ENCODE measurements at places on chromosomes 11 and 22. TPM values are rescaled to one million over a fixed set of nuclear protein-coding genes. Genes with fewer than 3 reads are reported as not detected.

GRCh38 chr22:40051322-40051721 is 56.6 kb downstream of the FAM83F start:
- no peak for DNase-seq

GRCh38 chr22:21939461-21939913 is 13.2 kb downstream of the PPM1F start:
- no peak for DNase-seq

GRCh38 chr22:23467721-23468294 is 112.3 kb downstream of the IGLL1 start:
- DNase-seq = no peak

DNA sequence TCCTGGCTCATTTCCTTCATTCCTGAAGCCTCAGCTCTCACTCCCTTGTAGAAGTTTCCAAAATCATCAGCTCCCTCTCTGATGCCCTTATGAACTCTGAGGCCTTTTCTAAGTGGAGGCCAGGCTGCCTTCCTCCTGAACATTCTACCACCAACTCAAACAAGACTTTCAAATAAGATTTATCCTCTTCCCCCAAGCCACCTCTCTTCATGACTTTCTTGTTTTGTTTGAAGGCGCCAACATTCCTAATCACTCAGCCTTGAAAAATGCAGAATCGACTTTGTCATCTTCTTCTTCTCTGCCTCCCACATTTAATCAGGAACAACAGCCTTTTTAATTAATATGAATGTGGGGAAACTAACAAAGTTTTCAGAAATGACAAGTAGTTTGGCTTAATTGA is 927.9 kb downstream of the OPCML start:
- no peak for DNase-seq

- no peak for DNase-seq
These were observed 544.5 kb upstream of the ANO3 start for GRCh38 chr11:25787416-25787815.

- no peak for DNase-seq
These were observed 16.0 kb downstream of the FZD4 start for GRCh38 chr11:86938900-86939880.

DNA sequence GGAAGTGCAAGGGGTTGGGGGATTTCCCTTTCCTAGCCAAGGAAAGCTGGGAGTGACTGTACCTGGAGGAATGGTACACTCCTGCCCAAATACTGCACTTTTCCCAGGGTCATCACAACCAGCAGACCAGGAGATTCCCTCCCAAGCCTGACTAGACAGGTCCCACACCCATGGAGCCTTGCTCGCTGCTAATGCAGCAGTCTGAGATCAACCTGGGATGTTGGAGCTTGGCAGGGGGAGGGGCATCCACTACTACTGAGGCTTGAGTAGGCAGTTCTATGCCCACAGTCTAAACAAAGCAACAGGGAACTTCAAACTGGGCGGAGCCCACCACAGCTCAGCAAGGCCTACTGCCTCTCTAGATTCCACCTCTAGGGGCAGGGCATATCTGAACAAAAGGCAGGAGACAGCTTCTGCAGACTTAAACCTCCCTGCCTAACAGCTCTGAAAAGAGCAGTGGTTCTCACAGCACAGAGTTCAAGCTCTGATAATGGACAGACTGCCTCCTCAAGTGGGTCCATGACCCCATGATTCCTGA is 58.5 kb downstream of the SLC22A9 start:
- no peak for DNase-seq

DNA sequence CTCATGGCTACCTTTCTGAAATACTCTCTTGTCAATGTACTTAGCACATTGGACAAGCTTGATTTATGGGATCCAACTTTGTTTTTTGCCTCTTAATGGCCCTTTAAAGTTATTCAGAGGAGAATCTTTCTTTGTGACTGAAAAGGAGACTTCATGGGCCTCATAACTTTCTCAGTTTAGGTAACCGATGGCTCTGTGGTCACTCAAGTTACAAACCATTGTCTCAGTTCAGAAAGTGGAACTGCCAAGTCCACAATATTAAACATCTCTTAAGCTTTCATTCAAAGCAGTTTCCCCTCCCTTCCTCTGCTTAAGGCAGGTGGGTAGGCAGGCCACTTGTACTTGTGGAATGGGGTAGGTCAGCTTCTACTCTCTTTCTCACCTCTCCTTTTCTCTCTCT is 12.3 kb upstream of the ARL14EP start:
- no peak for DNase-seq

- no peak for DNase-seq
These were observed 30.3 kb downstream of the SGSM1 start for GRCh38 chr22:24836282-24836681.

GRCh38 chr11:130904380-130904779 is 11.9 kb downstream of the SNX19 start:
- DNase-seq = no peak

GRCh38 chr11:13450832-13451397 is 12.1 kb downstream of the BTBD10 start:
- no peak for DNase-seq

DNA sequence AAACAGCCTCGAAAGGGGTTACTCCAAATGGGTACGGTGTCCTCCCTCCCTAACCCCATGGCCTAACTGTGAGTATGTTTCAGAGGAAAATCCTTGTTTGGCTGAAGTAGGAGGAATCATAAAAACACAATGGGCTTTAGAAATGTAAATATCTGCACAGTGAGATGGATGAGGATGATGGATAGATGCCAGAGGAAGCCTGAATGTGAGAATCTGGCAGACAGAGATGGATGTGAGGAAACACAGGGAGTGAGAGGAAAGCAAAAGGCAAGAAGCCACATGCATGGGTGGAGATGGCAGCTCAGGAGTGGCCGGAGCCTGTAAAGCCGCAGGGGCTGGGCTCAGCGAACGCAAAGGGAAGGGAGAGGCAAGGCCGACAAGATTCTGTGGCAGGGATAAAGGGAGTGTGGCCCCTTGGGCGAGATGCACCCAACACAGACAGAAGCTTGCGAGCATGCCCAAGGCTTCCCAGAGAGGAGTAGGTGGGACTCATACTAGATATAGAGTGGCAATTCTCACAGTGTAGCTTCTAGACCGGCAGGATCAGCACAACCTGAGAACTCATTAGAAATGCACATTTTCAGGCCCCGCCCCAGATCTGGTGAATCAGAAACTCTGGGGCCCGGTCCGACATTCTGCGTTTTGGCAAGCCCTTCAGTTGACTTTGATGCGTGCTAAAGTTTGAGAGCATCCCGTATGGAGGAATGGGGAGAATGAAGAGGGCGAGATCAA is 237.3 kb upstream of the CADM1 start:
- DNase-seq = no peak

- DNase-seq = no peak
These were observed 11.1 kb downstream of the APOL3 start for GRCh38 chr22:36149441-36149840.

- DNase-seq = no peak
These were observed 181.2 kb downstream of the CSNK2A3 start for GRCh38 chr11:11171854-11172253.

DNA sequence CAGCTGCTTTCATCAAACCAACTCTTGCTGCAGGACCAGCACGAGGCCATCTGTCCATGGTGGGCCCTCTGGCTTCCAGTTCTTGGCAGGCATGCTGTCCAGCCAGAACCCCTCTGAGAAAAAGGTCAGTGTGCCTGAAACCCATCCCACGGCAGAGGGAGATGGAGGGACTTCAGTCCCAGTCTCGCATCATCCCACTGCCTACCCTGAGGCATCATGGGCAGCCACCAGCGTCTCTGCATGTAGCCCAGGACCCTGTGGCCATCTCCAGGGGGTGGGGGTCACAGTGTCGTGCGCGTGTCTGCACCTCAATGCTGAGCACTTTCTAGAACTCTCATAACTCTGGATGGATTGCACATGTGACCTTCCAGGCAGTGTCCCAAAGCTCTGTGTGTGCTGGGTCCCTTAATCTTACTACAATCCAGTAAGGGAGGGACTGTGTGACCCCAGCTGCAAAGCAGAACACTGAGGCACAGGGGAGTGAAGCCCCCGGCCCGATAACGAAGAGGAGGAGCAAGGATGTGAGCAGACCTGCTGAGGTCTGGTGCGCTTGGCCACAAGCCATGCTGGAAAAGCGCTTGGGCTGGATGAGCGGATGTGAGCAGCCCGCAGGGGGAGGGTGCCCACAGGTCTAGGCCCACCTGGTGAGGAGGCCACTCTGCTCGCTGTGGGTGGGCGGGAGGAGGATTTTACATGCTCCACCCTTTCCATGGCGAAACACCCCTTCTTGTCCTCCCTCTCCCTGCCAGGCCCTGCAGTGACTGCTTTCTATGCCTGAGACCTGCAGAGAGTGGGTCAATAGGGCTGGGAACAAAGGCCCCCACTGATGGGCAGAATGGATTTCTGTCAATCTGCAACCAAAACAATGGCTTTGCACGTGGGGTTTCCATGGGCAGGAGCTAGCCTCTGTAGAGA is 1401.0 kb downstream of the BRD1 start:
- DNase-seq = no peak

The C1QTNF6 gene
- 1.6 TPM for total RNA-seq

The MMP13 gene
- total RNA-seq = not detected

The A4GALT gene
- total RNA-seq = 81.2 TPM

The BATF2 gene
- total RNA-seq = 1.5 TPM

The APOA5 gene
- not detected for total RNA-seq

The HIRA gene
- total RNA-seq = 17.4 TPM

The ANKRD49 gene
- 5.9 TPM for total RNA-seq

The MPZL3 gene
- total RNA-seq = 2.2 TPM

The KCNQ1 gene
- total RNA-seq = 40.0 TPM

Data from Right ventricle myocardium inferior (tissue), 1 donor.